ENCODE measurements at places on chromosomes 6 and 20.
A peak's percentile ranks its signal among the peaks of the same experiment; 100 is the strongest.

- no peak for DNase-seq
These were observed 31.2 kb upstream of the APCDD1L start for GRCh38 chr20:58546416-58546711.

DNA sequence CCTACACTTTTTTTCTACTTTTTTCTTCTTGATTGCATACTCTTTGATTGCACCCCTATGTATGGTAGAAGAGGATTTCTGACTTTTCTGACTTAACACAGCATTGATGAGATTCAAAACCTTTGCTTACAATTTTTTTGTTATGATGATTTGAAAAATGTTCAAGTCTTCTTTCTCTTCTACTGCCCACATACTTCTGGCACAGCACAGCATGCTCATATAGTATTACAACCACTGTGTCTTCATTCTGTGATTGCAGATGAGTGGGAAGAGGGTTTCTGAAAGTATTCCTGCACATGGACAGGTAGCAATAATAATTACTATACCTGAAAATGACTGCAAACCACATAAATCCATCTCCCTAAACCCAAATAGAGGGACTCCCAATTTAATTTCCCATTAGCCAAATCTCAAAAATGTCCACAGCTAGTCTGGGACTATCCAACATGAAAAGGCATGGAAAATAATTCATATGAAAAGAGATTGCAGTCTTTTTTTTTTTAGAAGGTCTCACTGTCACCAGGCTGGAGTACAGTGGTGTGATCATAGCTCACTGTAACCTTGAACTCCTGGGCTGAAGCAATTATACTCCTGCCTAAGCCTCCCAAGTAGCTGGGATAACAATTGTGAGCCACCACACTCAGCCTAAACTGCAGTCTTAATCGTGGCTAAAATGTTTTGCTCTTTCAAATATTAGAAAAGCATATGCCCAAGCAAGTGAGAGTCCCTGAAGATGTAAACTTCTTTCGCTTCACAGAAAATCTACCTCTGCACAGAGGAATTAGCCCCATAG lies 15.9 kb upstream of the TENT5A start:
- no peak for DNase-seq

- DNase-seq: no peak
These were observed 93.1 kb downstream of the EPB41L2 start for GRCh38 chr6:130969791-130970491.

DNA sequence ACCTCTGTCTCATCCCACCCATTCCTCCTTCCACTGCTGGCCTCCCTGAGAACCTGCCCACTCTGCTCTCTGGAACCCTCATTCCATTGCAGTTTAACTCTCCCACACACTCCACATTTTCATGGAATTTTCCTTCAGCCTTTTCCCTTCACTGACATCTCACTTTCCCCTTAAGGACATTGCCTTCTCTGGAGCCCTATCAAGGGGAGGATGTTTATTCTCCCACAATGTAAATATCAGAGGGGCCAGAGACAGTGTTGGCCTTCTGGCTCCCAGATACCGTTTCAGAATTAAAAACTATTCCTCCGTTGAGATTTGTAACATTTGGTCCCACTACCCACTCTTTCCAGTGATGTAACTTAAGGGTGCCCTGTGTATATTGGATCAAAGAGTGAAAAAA lies 199.5 kb upstream of the KCNK16 start:
- DNase-seq: no peak

DNA sequence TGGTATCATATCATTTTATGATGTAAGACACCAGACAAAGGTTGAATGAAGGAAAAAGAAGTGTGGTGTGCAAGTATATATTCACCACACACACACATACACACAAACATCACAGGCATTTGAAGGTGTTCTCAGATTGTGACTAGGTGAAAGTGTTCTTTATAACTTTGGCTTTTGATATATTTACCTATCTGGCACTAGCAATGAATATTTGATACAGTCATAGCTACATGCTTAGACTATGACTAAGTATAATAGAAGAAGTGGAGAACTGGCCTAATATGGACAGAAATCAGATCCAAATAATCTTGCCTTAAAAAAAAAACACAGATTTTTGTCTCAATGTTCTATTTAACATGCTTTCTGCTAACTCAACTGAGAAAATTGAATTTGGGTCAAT lies 809.9 kb downstream of the KIF16B start:
- DNase-seq: no peak

DNA sequence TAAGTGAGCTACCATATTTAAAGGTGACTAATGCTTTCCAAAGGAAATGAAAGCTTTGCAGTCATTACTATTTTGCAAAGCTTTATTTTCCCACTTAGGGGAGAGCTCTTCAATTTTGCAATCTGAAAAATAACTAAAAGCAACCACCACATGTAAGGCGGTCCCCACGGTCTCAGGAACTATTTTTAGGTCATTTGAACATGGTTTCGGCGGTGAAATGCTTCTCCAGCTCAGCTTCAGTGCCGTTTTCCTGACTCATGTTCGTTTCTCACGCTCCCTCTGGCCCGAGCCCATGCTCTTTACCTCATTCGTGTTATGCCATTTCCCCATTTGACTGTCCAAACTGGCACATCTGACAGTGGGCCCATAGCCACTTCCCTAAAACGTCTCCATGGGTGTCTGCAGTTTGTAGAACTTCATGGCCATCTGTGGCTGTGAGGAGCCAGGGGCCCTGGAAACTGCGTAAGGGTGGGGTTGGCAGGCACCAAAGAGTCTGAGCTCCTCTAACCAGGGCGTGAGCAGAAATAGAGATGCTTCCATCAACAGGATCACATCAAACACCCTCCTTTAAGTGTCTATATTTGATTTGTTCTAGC lies 46.5 kb downstream of the ADTRP start:
- DNase-seq: no peak

GRCh38 chr6:32188381-32189068 lies 1.5 kb downstream of the PBX2 start:
- no peak for DNase-seq

GRCh38 chr6:11409371-11409770 lies 128.2 kb upstream of the TMEM170B start:
- no peak for DNase-seq

- DNase-seq: peak; percentile 64
These were observed 15.9 kb upstream of the PEDS1 start for GRCh38 chr20:50169329-50169823.

GRCh38 chr20:35387334-35387733 lies 24.4 kb downstream of the UQCC1 start:
- no peak for DNase-seq

GRCh38 chr6:75932067-75932466 lies 140.4 kb downstream of the IMPG1 start:
- no peak for DNase-seq

DNA sequence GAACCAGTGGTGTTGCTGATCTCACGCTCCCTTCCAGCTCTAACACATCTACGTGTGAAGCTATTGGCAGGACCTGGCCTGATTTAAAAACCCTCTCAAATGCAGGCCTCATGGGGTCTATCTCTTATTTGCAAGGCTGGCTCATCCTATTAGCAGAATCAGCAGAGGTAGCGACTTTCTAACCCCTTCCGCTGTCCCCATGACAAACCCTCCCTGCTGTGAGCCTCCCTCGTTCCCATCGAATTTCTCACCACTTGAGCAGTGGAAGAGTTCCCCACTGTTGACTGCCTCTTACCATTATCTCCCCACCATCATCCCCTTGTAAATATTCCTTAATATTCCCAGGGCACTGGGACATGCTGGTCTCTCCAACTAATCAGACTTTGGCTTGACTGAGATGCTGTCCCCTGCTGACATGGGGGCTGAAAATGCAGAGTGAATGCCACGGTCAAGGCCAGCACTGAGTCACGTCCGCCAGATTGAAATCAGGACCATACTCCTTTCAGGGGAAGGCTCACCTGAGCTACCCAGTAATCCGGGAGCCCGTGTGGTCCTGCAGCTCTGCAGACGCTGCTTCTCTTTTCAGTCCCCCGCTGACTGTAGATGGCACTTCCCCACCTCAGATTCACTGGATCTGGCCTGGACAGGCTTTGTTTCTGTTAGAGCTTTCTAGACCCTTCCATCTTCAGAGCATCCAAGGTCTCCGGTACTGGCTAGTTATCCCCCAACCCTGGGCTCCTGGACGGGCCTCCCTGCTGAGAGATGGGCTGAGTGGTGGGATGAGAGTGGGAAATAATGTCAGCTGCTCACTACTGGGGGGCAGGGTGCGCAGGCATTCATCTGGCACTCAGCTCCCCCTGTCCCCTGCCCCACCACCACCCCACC lies 23.1 kb downstream of the AAR2 start:
- no peak for DNase-seq

- DNase-seq: no peak
These were observed 739 bp downstream of the GSS start for GRCh38 chr20:34954904-34955230.

GRCh38 chr6:36700831-36701230 lies 3.2 kb downstream of the RAB44 start:
- DNase-seq: no peak

DNA sequence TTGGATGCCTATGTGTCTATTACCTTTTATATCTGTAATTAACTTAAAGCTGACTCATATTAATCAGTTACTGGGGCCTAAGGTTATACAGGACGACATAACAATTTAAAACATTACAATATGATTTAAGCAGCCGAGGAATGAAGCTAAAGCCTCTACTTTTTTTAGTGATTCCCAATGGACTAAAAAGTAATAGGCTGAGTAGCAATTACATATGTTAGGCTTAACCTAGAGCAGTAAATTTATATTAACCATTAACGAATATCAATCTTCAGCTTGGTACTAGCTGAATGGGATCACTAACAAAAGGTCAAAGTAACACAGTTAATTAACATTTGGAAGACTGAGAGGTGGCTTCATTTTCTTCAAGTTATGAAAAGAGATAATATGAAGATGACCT lies 43.1 kb downstream of the STK38 start:
- DNase-seq: no peak

- peak; percentile 42 for DNase-seq
These were observed 86.4 kb downstream of the FKBP5 start for GRCh38 chr6:35602133-35602946.

DNA sequence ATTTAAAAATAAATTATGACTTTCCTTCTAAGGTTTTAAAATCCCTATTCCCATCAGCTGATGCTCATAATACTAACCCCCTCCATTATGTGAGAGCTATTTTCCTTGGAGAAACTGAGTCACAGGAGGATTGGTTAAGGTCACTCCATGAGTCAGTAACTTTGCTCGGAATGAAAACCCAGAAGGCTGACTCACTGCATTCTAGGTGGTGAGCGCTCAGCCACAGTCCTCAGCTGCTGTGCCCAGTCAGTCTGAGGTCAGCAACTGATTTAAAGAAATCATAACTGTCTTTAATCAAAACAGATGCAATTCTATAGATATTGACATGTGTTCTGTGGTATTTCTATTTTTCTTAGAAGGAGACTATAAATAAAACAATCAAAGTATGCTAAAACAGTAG lies 359.2 kb downstream of the GJA1 start:
- DNase-seq: no peak

GRCh38 chr20:43533060-43533459 lies 25.6 kb downstream of the L3MBTL1 start:
- DNase-seq: no peak

DNA sequence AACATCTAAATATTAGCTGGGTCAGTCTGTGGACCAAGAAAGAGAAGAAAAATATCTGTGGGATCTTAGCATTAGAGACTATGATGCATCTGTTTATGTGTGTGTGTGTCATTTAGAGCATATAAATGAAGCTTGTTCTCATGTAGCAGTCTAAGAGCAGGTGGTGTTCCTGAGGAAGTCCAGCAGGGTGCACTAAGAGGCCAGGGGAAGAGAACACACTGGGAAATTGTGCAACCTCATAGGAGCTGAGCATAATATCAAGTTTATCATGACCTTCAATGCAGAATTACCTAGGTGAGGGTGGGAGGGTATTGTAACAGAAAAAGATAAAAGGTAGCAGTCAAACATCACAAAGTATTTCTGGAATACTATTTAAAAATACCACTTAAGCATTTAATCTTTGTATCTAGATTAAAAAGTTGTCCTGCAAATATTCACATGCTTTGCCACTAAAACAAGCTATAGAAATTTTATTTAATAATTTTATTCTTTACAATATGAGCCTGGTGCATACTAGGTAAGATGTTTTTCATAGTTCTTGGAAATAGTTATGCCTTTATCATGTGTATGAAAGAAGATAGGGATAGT lies 80.5 kb downstream of the SMPDL3A start:
- DNase-seq: no peak

GRCh38 chr20:52684176-52684575 lies 288.0 kb upstream of the TSHZ2 start:
- DNase-seq: no peak

DNA sequence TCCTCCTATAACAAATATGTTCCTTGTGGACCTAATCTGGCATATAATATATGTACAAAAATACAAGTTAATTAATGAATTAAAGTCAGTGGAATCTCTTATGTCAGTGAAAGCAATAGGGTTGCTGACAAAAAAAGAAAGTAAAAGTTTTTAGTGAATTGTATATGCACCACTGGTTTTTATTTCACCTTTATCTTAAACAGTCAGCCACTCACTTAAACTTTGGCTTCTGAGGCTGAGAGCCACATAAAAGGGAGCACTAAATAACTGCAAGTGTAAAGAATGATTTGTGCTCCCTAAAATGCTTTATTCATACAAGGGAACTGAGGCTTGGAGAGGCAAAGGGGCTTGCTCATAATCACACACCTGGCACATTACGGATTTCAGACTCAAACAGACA lies 9.9 kb upstream of the F13A1 start:
- no peak for DNase-seq

DNA sequence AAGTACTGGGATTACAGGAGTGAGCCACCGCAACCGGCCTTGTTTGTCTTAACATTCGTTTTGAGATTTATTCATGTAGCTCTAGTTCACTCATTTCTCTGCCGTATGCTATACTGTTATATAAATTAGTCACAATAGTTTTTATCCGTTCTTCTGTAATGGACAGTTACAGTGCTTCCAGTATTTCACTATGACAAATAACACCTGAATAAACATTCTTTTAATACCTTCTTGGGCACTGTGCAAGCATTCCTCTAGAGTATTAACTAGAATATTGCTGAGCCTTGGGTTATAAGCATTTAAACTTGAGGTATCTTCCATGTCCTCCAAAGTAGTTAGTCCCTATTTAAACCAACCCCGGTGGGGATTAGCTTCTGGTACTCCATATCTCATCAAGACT lies 45.6 kb downstream of the STK38 start:
- no peak for DNase-seq

DNA sequence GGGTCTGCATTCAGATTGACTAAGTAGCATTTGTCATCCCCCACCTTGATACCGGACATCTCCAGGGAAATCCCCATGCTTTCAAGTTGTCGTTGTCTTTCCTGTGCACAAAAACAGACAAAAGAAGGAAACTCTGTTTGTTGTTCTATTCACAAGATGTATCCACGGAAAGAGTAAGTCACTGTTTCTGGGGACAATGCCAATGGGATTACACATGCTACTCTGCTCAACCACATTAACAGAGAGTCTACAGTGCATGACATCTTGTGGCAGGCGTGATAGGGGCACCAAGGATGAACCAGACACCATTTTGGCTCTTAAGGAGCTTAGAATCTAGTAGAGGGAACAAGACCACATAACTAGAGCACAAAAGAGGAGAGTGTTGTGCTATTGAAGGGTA lies 124.4 kb upstream of the NUP153 start:
- no peak for DNase-seq

GRCh38 chr20:36064658-36065426 lies 89.7 kb upstream of the EPB41L1 start:
- peak; percentile 90 for DNase-seq

All from naive thymus-derived CD4-positive, alpha-beta T cell (primary cell).